Astrocyte of the spinal cord (primary cell): ENCODE measurements at places on chromosomes 13 and 19.

GRCh38 chr13:29162638-29163235 lies 342.6 kb downstream of the MTUS2 start:
- DNase-seq = no peak

DNA sequence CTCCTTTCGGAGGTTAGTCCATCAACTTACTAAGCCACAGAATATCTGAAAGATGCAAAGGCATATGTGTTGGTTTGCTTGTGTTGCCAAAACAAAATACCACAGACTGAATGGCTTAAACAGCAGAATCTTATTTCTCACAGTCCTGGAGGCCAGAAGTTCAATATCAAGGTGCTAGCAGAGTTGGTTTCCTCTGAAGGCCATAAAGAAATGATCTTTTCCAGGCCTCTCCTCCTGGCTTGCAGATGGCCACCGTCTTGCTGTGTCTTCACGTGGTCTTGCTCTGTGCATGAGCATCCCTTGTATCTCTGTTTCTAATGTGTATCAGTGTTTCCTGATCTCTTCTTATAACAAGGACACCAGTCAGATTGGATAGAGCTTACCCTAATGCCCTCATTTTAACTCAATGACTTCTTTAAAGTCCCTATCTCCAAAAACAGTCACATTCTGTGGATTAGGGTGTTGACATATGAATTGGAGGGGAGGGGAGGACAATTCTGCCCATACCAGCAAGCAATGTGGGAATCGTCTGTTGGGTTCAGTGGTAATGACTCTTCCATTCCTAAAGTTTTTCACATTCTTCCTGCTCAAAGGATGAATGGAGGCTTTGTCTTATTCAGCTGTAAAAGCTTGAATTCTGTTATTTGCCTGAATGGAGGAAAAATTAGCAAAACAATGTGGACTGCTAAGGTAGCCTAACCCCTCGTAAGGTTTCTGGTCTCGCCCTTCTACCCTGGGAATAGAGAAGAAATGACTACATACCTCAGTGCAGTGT lies 715.7 kb downstream of the DIAPH3 start:
- DNase-seq = peak; percentile 79

DNA sequence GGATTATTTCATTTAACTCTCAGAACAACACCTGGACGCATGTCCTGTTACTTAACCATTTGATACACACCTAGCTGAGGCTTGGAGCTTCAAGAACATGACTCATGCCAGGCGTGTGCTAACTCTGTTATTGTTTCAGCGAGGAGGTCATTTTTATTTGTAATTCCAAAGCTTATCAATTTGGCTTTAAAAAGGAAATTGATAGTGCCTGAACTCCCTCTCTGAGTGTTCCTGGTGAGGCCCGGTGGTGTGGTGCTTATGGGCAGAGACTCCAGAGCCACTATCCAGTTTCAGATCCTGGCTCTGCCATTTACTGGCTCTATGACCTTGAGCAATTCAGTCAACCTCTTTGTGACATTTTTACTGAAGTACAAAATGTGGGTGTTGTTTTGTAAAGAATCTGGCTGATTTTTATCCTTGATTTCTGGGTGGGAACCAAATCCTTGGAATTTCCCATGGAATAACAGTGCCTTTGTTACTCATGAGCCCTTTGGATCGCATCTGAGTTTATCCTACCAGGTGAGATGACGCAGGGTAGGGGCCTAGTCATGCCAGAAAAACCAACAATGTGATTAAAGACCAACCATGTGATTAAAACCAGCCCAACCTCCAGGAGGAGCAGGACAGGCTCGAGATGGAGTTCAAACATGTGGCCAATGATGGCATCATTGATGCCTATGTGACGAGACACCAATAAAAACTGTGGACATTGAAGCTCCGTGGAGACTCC lies 198.8 kb downstream of the MYO16 start:
- DNase-seq = no peak

DNA sequence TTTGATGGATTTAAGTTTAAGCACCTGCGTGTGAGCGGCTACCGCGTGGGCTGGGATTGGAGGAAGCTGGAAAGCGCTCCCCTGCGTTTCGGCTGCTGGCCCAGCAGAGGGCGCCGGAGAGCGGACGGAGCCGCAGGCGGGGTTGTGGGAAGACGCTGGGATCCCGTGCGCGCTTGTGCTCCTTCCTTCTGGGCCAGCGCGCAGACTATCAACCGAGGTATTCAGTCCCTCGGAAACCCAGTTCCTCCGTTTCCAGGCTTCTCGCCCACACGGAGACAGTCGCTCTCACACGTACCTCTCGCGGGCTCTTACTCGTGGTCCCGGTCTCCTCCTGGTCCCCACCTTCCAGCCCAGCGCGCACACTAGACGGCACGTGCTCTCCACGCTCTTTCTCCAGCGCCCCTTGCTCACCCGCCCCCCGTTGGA lies 28.8 kb downstream of the EPN1 start:
- peak; percentile 11 for DNase-seq

- peak; percentile 28 for DNase-seq
Observed at GRCh38 chr13:91557328-91558090, 159.1 kb downstream of the GPC5 start.

- no peak for DNase-seq
Observed at GRCh38 chr13:40143106-40143505, 487.6 kb downstream of the COG6 start.

- DNase-seq = peak; percentile 52
Observed at GRCh38 chr13:107867701-107868661, 347.4 kb downstream of the LIG4 start.

DNA sequence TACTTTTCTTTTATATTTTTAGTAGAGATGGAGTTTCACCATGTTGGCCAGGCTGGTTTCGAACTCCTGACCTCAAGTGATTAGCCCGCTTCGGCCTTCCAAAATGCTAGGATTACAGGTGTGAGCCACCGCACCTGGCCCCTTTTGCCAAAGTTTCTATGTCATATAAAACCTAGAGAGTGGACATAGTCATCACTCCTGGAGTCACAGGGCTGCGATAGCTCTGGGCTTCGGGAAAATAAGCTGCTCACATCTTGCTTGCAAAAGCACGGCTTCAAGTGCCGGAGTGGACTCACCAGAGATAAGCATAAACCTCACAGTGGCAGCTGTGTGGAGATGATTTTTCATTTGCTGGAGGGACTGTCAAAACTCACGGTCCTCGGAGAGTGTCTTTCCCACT lies 171.2 kb downstream of the TEX29 start:
- DNase-seq = no peak

- no peak for DNase-seq
Observed at GRCh38 chr13:72505376-72505775, 222.1 kb downstream of the MZT1 start.

GRCh38 chr19:17404621-17405249 lies 695 bp downstream of the BST2 start:
- no peak for DNase-seq

DNA sequence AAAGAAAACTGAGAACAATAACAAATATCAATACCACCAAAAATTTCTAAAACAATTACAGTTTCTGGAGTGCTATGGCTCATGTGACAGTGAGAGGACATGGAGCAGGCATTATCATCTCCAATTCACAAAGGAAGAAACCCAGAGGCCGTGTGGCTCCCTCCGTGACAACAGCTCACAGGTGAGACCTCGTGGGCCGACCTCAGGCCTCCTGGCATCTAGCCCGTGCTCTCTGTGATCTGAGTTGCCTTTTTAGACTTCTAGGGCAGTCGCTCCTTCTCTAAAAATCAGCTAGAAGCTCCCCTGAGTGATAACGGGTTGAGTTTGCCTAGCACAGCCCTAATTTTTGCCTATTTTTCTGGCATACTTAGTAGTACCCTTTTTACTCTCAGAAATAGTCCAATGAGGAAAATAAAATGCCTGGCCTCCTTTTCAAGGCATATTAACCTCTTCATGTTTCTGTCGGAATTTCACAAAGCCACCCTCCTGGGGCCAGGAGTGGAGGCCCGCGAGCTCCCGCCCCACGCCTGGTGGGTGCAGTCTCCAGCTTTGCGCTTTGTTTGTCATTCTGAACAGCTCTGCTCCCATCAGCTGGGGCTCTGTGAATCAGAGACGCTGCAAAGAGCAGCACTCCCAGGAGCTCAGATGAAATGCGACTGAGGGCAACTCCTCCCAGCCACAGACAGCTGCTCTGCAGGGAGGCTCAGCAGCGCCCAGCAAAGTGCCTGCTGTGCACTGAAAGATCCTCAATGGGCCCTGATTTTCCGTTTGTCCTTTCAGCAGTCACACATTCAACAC lies 292.5 kb downstream of the UQCRFS1 start:
- DNase-seq = no peak

DNA sequence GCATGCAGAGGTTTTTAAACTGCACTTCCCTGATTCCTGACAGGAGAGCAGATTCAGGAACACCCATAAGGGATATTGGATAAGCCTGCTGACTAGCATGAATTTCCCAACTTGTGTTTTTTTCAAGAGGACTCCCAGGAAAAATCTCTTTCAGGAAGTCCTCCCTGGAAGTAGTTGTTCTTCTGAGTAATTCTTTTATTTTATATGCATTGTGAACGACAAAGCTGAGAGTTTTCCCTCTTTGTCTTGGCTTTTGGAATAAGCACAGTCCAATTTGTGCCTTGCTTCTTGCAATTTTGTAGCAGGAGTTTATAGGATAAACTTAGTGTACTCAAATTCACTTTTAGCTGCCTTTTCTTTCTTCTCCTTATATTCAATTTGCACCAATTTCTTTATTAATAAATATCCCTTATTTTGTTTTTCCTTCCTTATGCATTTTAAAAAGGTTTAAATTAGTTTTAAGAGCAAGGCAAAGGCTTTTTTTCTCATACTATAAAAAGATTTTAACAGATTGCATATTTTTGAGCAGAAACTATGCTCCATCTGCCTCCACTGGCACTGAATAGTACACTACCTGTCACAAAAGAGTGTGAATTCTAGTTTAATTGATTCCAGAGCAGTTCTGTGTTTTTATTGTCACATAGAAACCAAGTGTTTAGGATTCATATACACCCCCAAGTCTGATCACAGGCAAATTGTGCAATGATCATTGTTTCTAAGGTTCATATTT lies 543.3 kb upstream of the SPRY2 start:
- no peak for DNase-seq

DNA sequence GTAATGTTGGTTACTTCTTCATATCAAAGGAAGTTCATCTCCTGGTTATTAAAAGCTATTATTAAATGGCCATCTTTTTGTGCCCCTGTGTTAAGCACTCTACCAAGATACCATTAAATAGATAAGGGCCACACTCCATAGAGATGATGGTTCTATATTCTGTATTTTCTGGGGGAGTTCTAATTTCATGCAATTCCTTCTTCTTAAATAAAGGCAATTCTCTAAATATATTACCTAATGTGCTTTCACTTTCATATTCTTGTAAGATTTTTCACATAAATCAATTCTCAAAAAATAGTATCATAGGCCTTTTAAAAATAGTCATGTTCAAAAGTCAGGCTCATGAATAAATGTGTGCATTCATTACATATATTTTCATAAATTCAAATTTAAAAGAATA lies 47.0 kb upstream of the USPL1 start:
- DNase-seq = no peak

- no peak for DNase-seq
Observed at GRCh38 chr13:44276061-44276460, 97.6 kb upstream of the SERP2 start.

DNA sequence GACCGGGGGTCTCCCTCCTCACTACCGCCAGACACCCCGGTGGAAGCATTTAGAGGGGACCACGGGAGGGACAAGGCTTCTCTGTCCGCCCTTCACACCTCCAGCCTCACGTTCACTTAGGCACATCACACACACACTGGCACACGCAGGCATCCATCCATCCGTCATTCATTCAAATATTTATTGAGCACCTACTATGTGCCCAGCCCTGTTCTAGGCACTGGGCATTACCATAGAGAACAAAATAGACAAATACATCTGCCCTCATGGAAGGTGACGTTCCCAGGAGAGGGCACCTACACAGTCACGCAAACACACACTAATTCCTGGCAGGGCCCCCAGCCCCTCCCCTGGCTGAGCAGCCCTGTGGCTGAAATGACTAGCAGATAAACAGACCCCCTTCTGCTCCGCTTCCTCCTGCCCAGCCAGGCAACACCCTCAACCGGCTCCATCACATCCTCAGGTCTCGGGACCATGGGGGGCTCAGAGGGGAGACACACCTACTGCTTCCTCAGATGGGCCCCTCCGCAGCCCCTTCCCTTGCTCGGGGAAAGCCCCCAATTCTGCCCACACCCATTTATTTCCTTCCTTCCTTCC lies 3.7 kb upstream of the NOP53 start:
- no peak for DNase-seq
